NCI-H510A treated with DMSO at 0.1 percent for 48 hours (cell line): ENCODE measurements at places on chromosomes 11 and 22.

- no peak for DNase-seq
Measured at GRCh38 chr11:133841279-133842043, 3.9 kb downstream of the SPATA19 start.

DNA sequence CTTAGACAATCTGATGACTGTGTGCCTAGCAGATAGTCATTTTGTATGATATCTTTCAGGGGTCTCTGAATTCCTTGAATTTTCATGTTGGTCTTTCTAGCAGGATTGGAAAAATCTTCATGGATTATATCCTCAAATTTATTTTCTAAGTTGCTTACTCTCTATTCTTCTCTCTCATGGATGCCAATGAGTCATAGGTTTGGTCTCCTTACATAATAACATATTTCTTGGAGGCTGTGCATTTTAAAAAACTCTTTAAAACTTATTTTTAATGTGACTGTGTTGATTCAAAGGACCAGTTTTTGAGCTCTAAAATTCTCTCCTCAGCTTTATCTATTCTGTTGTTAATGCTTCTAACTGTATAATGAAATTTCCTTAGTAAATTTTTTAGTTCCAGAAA lies 198.7 kb downstream of the AASDHPPT start:
- no peak for DNase-seq

- DNase-seq: no peak
Measured at GRCh38 chr11:119369132-119369925, 12.2 kb downstream of the USP2 start.

DNA sequence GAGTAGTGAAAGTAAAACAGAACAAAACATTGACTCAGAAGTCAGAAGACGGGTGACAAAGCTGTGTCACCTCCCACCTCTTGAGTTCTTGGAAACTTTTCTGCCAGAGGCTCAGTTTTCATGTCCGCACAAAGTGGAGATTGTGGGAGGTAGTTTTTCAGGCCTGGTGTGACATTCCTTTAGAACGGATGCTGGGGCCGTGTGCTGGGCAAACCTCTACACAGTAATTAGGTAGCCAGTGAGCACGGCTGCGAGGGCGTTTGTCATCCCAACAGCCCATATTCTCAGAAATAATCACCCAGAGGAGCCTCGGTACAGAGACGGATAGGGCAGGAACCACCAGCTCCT lies 1054.4 kb downstream of the TBC1D22A start:
- DNase-seq: no peak

- no peak for DNase-seq
Measured at GRCh38 chr11:123045101-123045500, 16.8 kb downstream of the HSPA8 start.

- DNase-seq: no peak
Measured at GRCh38 chr11:39442177-39442576, 2017.3 kb downstream of the LRRC4C start.

- DNase-seq: no peak
Measured at GRCh38 chr11:47536915-47537314, 16.0 kb downstream of the CELF1 start.

DNA sequence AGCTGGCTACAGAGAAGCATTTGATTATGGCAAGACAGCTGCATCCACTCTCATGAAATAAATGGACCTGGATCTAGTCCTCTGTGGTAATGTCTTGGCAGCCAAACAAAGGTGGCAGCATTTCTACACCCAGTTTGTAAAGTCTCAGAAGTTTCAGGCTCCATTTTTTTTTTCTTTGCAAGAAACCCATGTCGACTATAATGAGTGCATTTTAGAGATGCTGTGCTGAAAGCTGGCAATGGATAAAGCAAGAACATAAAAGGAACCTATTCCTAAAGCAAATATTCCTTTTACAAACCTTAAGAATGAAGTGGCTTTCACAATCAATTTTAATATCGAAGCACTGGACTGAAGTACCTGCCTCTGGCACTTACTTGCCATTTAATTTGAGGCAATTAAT lies 33.5 kb downstream of the THAP12 start:
- no peak for DNase-seq

DNA sequence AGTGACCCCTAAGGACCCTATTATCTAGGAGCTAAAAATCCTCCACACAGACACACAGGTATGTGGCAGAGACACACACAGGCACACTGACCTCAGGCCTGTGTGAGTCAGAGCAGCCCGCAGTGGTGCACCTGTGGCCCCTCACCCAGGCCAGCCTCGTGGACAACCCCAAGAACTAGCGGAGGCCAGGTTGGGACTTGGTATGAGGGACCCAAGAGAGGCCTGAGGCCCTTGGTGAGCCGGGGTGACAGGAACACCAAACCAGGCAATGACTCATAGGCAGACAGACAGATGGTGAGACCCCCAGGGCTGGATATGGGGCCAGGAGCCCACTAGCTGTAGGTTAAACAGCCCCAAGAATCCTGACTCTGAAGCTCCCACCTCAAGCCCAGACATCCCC lies 6.0 kb downstream of the CASTOR1 start:
- DNase-seq: no peak

- peak; percentile 32 for DNase-seq
Measured at GRCh38 chr11:58530236-58530635, 22.3 kb upstream of the OR5B21 start.

DNA sequence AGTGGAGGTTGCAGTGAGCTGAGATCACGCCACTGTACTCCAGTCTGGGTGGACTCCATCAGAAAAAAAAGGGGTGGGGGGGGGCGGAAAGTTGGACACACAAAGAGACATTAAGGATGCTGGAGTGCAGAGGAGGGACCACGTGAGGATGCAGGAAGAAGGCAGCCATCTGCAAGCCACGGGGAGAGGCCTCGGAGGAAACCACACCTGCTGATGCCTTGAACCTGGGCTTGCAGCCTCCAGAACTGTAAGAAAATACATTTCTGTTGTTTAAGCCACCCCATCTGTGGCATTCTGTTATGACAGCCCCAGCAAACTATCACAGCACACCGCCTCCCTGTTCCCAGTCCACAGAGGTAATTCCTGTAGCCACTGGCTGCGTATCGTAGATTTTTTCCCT lies 9.2 kb upstream of the STIP1 start:
- no peak for DNase-seq

- DNase-seq: no peak
Measured at GRCh38 chr11:75826461-75827230, 11.6 kb downstream of the UVRAG start.

DNA sequence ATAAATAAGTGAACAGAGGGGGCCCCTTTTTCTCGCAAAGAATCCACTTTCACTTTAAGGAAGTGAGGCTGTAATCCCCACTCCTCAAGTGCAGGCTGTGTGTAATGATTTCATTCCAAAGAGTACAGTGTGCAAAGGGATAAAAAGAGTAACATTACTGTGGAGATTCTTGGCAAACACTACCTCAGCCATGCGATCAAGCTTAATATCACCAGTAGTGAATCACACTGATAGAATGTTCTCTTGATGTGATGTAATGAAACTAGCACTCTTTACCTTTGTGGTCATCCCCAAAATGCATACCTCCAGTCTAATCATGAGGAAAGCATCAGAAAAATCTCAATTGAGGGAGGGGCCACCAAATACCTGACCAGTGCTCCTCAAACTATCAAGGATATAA lies 246.1 kb upstream of the CHORDC1 start:
- DNase-seq: no peak

GRCh38 chr11:30282289-30282631 lies 40.6 kb upstream of the ARL14EP start:
- DNase-seq: no peak

GRCh38 chr11:12809864-12810567 lies 135.8 kb downstream of the TEAD1 start:
- no peak for DNase-seq

- no peak for DNase-seq
Measured at GRCh38 chr11:66221012-66221411, 47.4 kb upstream of the RAB1B start.

DNA sequence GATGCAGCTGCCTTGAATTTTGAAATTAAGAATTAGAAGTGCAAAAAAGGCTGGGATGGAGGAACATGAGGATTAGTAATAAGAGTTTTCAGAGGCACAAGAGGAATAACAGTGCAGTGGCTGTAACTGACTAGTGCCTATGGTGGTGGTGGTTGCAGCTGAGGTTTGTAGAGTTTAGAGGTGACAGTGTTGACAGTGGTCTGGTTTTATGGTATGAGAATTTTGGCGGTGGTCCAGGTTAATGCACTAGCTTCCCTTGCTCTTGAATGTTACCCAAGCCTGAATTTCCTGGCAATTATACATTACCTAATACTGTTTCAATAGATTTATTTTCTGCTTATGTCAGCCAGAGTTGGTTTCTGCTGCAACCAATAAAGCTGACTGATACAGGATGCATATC lies 112.8 kb upstream of the C11orf87 start:
- DNase-seq: peak; percentile 93

GRCh38 chr11:72012897-72013721 lies 14.4 kb downstream of the IL18BP start:
- no peak for DNase-seq

DNA sequence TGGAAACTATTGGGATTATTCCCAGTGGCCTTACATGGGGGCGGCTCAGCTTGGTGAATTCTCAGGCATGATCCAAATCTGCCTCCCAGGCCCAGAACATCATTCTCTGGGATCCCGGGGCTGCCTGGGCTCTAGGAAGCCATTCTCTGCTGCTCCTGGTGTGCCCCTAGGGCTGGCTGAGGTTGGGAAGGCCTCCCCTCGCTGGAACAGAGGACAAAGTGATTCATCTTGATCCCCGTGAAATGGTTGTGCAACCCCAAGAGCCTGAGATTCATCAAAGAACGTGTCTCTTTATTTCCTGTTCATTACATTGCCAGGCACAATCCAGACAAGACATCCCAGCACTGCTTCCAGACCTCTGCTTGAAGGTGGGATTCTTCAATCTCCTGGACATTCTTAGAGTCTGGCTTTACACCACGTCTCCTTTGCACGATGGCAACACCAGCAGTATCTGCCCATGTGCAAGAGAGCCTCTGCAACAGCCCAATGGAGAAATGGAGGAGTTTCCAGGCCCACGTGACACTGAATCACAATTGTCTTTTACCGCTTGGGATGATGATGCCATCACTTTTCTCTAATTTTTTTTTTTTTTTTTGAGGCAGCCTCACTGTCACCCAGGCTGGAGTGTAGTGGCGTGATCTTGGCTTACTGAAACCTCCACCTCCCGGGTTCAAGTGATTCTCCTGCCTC lies 52.3 kb downstream of the TST start:
- DNase-seq: no peak

GRCh38 chr11:130652671-130653335 lies 204.4 kb downstream of the ADAMTS15 start:
- DNase-seq: no peak

GRCh38 chr11:79050786-79051185 lies 390.0 kb downstream of the TENM4 start:
- DNase-seq: peak; percentile 55

DNA sequence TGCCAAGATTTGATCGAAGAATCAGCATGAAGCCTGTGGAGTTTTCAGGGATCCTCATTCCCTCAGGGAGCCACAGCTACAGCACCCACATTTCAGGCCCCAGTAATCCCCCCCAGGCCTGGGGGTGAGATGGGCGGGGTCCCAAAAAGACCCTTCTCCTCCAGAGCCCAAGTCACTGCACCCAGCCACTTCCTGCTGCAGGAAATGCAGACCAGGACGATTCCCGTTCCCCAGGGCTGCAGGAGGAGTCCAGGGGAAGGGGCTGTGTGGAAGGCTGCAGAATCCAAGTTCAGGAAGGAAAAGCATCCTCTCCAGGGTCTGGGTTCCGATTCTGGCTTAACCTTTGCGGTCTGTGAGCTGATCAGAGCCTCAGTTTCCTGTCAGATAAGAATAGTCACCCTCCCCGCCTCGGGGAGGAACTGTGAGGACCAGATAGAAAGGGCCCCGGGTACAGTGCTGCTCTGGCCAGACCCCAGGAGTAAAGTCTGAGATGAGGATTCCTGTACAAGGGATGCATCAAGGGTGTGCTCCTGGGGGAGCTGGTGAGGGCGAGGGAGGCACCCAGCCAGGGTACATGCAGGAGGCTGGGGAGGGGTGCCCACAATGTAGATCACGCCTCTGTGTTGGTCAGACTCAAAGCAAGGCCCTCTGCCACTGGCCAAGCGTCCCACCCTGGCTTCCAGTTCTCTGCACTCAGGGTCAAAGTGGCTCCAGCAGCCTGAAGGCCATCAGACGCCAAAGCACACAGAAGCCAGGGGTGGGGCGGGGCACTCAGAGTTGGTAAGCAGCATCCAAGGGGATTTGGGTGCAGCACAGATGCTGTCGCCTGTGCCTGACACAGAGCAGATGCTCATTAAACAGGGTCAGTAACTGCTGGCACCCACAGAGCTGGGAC lies 30.1 kb upstream of the TP53I11 start:
- no peak for DNase-seq

GRCh38 chr11:120186774-120187591 lies 23.8 kb upstream of the OAF start:
- DNase-seq: no peak

GRCh38 chr11:3890014-3890413 lies 34.5 kb downstream of the STIM1 start:
- no peak for DNase-seq

- no peak for DNase-seq
Measured at GRCh38 chr22:38260761-38261681, 11.8 kb downstream of the TMEM184B start.

GRCh38 chr22:27107824-27108223 lies 450.4 kb downstream of the MIAT start:
- DNase-seq: peak; percentile 70

DNA sequence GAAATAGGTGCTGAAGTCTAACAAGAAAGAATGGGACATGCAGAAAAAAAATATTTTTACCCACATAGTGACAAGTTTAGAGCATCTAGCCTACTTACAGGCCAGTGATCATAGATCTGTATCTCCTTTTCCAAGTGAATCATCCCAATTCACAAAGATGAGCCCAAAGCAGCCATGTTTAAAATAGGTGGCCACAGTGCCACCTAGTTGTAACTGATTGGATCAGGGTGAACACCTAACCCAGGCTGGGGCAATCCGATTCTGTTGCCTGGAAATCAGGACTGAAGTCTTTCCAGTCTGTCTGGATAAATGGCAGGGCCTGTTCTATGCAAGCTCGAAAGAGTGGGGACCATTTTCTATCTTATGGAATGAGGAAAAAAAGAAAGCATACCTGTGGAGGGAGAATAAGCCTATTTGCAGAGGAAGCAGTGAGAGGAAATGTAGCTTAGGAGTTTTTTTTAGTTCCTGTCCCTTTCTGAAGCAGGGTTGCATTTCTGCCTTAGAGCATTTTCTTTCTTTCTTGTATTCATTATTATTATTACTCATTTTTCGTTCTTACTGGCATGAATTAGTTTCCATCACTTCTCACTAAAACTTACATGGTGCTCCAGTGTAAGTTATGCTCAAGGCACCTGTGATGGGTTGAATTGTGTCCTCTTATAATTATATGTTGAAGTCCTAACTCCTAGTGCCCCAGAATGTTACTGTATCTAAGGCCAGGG lies 113.2 kb upstream of the RAG2 start:
- DNase-seq: no peak

- no peak for DNase-seq
Measured at GRCh38 chr11:64438986-64439771, 80.2 kb downstream of the RPS6KA4 start.

DNA sequence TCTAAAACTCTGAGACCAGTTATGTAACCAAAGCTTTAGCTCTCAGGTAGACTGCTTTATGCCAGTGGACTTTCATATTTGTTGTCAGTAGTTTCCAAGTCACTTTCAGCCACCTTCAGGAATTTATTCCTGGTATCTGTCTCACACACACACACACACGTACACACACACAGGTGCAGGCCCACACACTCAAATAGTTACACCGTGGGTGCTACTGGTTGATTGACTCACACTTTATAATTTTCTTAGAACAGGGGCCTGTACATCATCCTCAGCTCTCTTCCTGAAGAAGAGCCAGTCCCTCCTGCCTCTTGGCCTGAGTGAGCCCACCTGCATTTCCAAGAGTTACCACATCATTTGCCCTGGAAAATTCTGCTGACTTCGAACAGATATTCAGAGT lies 555.2 kb downstream of the SOX6 start:
- no peak for DNase-seq
